Mesenchymal stem cell (in vitro differentiated cells and primary cell): ENCODE measurements at places on chromosomes 1 and 21.

DNA sequence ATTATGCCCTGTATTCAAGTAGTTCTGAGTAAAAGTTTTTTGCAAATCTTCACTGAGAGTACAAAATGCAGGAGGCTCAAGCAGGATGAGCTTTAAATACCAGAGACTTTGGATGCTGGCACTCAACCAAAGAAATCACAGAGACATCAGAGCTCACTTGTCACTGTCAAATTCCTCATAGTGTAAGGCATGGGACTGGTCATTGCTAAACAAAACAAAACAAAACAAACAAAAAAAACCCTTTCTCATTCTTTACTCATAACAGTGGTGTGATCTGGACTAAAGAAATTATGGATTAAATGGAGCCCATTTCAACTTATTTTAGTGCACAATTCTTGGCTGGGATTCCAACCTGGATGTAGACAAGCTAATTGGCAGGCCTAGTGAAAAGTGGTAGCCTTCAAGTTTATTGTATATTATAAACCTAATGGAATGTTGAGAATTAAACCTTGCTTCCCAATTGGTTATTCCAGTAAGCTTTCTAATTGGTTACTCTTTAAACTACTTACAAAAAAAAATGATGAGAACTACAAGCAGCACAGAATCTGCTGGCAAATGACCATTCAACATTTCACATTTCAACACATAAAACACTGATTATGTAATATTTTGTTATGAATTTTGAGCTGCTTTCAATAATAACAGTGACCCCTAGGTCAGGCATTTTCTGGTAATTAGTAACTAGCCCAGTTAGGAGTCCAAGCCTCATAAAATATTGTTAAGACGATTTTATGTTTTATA lies 30.6 kb upstream of the NEK7 start:
- H3K27me3 ChIP-seq, result no peaks in the 10 kb centered on the region
- peak; percentile 45 for DNase-seq
- peak overlapping the region; percentile 56 for H3K27ac ChIP-seq
- peaks cover 4% of the 10 kb centered on the region for H3K4me1 ChIP-seq
- H3K4me3 ChIP-seq, result no peak overlapping the region

- no peak overlapping the region for H3K4me3 ChIP-seq
- DNase-seq, result peak; percentile 82
- no peaks in the 10 kb centered on the region for H3K36me3 ChIP-seq
- peaks cover 66% of the 10 kb centered on the region for H3K4me1 ChIP-seq
- H3K27ac ChIP-seq, result peak overlapping the region; percentile 60
Observed at GRCh38 chr1:1431845-1432273, 3.6 kb upstream of the VWA1 start.

GRCh38 chr21:35777081-35777480 lies 283.2 kb downstream of the SETD4 start:
- no peaks in the 10 kb centered on the region for H3K36me3 ChIP-seq
- H3K4me3 ChIP-seq, result no peak overlapping the region
- H3K27me3 ChIP-seq, result no peaks in the 10 kb centered on the region
- no peak for DNase-seq

GRCh38 chr21:31176080-31176551 lies 137.8 kb upstream of the KRTAP19-8 start:
- no peak overlapping the region for H3K4me3 ChIP-seq
- no peaks in the 10 kb centered on the region for H3K27me3 ChIP-seq
- no peaks in the 10 kb centered on the region for H3K36me3 ChIP-seq
- H3K27ac ChIP-seq, result no peak overlapping the region
- H3K4me1 ChIP-seq, result no peaks in the 10 kb centered on the region

- H3K27ac ChIP-seq, result no peak overlapping the region
- H3K4me3 ChIP-seq, result no peak overlapping the region
- peaks cover 2% of the 10 kb centered on the region for H3K4me1 ChIP-seq
- H3K27me3 ChIP-seq, result no peaks in the 10 kb centered on the region
- DNase-seq, result no peak
Observed at GRCh38 chr1:187027253-187027652, 198.5 kb downstream of the PLA2G4A start.

- no peaks in the 10 kb centered on the region for H3K27me3 ChIP-seq
- H3K4me1 ChIP-seq, result peaks cover 3% of the 10 kb centered on the region
- H3K36me3 ChIP-seq, result no peaks in the 10 kb centered on the region
- no peak overlapping the region for H3K27ac ChIP-seq
Observed at GRCh38 chr1:52725903-52726264, 369 bp upstream of the ZYG11B start.

DNA sequence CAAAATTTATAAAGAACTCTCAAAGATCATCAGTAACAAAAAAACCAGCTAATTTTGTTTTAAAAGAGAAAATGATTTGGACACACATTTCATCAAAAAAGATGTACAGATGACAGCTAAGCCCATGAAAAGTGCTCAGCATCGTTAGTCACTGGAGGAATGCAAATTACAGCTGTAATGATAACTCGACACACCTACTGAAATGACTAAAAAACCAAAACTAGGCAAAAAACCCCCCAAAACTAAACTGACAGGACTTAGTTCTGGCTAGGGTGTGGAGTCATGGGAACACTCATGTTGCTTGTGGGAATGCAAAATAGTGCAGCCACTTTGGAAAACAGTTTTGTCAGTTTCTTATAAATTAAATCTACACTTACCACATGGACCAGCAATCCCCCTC lies 59.5 kb downstream of the CNIH3 start:
- H3K27me3 ChIP-seq, result no peaks in the 10 kb centered on the region
- no peak overlapping the region for H3K27ac ChIP-seq
- no peak for DNase-seq
- H3K36me3 ChIP-seq, result peaks cover 81% of the 10 kb centered on the region
- peaks cover 2% of the 10 kb centered on the region for H3K4me1 ChIP-seq

GRCh38 chr1:246775531-246776385 lies 51.5 kb downstream of the SCCPDH start:
- H3K4me3 ChIP-seq, result no peak overlapping the region
- H3K36me3 ChIP-seq, result peaks cover 79% of the 10 kb centered on the region
- H3K4me1 ChIP-seq, result peaks cover 3% of the 10 kb centered on the region

GRCh38 chr1:26697978-26698849 lies 2.4 kb downstream of the ARID1A start:
- H3K36me3 ChIP-seq, result no peaks in the 10 kb centered on the region
- H3K27ac ChIP-seq, result peak overlapping the region; percentile 49
- peak overlapping the region; percentile 77 for H3K4me3 ChIP-seq
- peaks cover 15% of the 10 kb centered on the region for H3K4me1 ChIP-seq

- no peaks in the 10 kb centered on the region for H3K36me3 ChIP-seq
- no peaks in the 10 kb centered on the region for H3K4me1 ChIP-seq
- no peak overlapping the region for H3K27ac ChIP-seq
Observed at GRCh38 chr1:180863158-180863775, 49.4 kb upstream of the KIAA1614 start.

- peaks cover 74% of the 10 kb centered on the region for H3K36me3 ChIP-seq
- H3K27ac ChIP-seq, result no peak overlapping the region
- no peak for DNase-seq
- no peaks in the 10 kb centered on the region for H3K27me3 ChIP-seq
Observed at GRCh38 chr1:19329188-19329587, 17.1 kb downstream of the SLC66A1 start.

GRCh38 chr1:185813401-185813979 lies 79.3 kb downstream of the HMCN1 start:
- DNase-seq, result peak; percentile 71
- no peaks in the 10 kb centered on the region for H3K4me1 ChIP-seq
- no peaks in the 10 kb centered on the region for H3K27me3 ChIP-seq
- H3K36me3 ChIP-seq, result no peaks in the 10 kb centered on the region

DNA sequence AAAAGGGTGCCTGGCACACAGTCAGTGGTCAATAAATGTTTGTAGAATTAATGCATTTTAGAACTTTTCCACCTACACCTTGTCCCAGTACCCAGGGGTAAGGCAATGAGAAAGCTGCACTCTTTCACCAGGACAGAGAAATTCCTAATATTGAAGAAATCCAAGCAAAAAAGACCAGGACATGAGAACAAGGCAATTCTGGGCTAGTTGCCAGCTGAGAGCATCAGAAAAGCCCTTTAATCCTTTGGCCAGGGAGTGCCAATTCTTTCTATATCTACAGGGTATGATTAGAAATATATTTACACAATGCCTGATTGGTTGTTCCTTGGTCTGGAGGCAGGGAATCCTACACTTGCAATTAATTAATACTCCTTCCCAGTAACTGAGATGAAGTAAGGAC lies 492.4 kb upstream of the NFIA start:
- no peak for DNase-seq
- H3K4me3 ChIP-seq, result no peak overlapping the region
- no peaks in the 10 kb centered on the region for H3K4me1 ChIP-seq
- no peak overlapping the region for H3K27ac ChIP-seq
- H3K27me3 ChIP-seq, result no peaks in the 10 kb centered on the region

DNA sequence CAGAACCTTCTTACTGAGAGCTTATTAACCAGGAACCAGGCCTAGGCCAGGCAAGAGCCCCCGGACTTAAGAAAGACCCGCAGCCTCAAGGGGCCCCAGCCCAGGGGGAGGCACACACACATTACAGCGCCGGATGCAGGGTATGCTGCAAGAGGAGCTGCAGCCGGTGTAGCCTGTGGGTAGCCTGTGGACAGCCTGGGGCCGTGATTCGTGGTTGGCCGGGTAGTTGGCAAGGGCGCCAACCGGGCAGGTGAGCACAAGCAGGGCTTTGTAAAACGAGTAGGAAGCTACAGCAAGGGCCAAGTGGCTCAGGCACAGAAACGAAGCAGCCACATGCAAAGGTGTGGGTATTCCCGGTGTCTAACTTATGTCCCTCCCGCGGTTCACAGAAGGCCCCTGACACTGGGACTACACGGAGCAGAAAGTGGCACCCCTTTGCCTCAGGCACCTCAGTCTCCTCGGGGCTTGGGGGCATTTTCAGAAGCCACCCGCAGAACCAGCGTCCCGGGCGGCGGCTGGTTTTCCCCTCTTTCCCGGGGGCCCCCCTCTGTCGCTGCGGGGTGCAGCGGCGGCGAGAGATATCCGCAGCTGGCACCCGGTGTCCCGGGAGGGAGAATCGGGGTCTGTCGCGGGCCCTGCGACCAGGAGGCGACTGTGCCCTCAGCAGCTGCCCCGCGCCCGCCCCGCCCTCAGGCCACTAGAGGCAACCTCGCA lies 40.8 kb downstream of the KIAA1614 start:
- peak overlapping the region; percentile 75 for H3K4me3 ChIP-seq
- peaks cover 17% of the 10 kb centered on the region for H3K4me1 ChIP-seq
- H3K27me3 ChIP-seq, result no peaks in the 10 kb centered on the region
- H3K27ac ChIP-seq, result no peak overlapping the region

- H3K4me1 ChIP-seq, result peaks cover 9% of the 10 kb centered on the region
- H3K27ac ChIP-seq, result peak overlapping the region; percentile 41
- DNase-seq, result peak; percentile 24
- H3K36me3 ChIP-seq, result no peaks in the 10 kb centered on the region
- H3K27me3 ChIP-seq, result no peaks in the 10 kb centered on the region
Observed at GRCh38 chr1:54080598-54081049, 27.2 kb downstream of the TCEANC2 start.

DNA sequence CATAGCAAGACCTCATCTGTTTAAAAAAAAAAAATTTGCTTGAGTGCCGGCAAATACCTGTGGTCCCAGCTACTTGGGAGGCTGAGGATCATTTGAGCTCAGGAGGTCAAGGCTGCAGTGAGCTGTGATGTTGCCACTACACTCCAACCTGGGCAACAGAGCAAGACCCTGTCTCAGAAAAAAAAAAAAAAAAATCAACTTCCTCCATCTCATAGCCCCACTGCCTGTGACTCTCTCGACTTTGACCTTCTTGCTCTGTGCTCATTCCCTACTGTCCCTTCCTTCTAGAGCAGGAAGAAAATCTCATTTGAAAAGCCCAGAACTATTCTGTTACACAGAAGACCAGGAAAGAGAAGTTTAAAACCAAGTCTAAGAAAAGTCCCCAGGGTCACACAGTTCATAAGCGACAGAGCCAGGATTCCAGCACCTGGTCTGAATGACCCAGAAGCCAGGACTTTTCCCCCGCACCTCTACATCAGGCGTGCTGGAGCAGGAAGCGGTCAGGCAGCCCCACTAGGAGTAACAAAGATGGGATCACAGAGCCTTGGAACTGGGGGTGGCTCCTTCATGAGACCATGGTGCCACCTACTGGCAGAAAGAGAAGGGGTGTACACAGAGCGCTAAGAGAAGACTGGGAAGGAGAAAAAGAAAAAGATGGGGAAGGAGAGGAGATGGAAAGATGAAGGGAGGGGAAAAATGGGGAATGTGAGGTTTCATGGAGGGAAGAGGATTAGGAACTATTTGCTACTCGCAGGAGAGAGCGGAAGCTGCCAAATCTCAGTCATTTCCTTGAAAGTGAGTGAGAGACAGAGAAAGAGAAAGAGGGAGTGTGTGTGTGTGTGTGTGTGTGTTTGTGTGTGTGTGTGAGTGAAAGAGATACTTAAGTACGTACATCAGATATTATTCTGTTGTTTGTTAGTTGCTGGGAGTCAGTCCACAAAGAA lies 3.1 kb upstream of the P3R3URF start:
- H3K27me3 ChIP-seq, result no peaks in the 10 kb centered on the region
- peaks cover 34% of the 10 kb centered on the region for H3K4me1 ChIP-seq
- H3K36me3 ChIP-seq, result no peaks in the 10 kb centered on the region
- peak; percentile 89 for DNase-seq

DNA sequence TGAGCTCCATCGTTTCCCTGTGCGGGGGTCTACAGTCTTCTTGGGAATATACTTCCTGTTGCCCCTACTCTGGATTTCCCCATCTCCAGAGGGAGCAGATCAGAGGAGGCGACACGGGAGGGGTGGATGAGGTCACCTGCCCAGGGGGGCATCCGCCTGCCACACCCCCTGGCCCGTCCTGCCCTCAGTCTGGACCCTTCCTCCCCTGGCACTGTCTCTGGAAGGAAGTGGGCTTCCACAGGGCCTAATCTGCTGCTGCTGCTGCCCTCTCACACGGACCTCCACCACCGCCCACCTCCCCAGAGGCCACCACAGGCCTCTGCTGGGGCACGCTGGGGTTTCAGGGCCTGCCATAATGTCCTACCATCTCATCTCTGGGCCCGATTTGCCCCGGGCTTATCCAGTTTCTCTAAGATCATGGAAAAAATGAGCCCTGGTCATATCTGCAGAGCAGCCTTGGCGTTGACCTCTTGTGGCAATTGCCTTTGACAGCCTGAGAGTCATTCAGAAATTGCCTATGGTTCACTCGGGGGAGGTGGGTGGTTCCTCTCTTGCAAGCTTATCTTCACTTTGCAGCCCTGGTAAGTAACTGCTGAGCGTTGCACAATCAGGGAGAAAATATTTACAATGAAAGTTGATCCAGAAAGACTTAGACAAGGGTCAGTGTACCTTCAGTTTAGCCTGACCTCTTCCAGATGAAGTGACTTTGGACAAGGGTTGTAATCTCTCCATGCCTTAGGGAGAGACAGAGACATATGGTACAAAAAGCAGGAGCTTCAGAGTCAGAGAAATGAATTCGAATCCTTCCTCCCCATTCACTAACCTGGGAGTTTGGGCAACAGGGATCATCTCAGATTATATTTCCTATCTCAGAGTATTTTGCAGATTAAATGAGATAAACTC lies 252.4 kb downstream of the TOMM20 start:
- H3K4me1 ChIP-seq, result peaks cover 18% of the 10 kb centered on the region
- DNase-seq, result peak; percentile 68
- no peak overlapping the region for H3K4me3 ChIP-seq
- no peaks in the 10 kb centered on the region for H3K36me3 ChIP-seq

- H3K27ac ChIP-seq, result no peak overlapping the region
- H3K4me1 ChIP-seq, result peaks cover 9% of the 10 kb centered on the region
- no peak overlapping the region for H3K4me3 ChIP-seq
- no peaks in the 10 kb centered on the region for H3K27me3 ChIP-seq
Observed at GRCh38 chr1:41976671-41977070, 57.9 kb upstream of the HIVEP3 start.

- no peak for DNase-seq
- H3K4me3 ChIP-seq, result no peak overlapping the region
- no peaks in the 10 kb centered on the region for H3K4me1 ChIP-seq
- H3K27me3 ChIP-seq, result peaks cover 19% of the 10 kb centered on the region
- H3K36me3 ChIP-seq, result no peaks in the 10 kb centered on the region
- H3K27ac ChIP-seq, result no peak overlapping the region
Observed at GRCh38 chr1:182410620-182411273, 10.3 kb upstream of the TEDDM1 start.
